ENCODE measurements at places on chromosomes 6 and 20. TPM values are rescaled to one million over a fixed set of nuclear protein-coding genes. Genes with fewer than 3 reads are reported as not detected.

DNA sequence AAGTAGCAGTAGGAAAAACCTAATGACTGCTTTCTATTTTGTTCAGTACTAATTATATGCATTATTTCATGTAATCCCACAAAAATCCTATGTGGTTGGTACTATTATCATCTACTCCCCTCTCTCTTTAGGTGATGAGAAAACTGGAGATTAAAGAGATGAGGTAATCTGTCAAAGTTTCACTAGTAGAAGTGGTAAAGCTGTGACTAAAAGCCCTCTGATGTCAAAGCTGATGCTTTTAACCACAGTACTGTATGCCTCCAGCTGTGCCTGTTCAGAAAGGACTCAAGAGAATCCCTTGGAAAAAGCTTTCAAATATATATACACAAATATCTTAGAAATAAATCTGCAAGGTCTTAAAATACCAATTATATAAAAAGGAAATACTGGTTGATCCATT, 38.0 kb downstream of the PHIP start:
- DNase-seq, result no peak

GRCh38 chr20:19083136-19083621, 129.3 kb upstream of the SLC24A3 start:
- DNase-seq, result no peak

- no peak for DNase-seq
These were observed 18.0 kb downstream of the AIG1 start for GRCh38 chr6:143078468-143079324.

GRCh38 chr6:162068340-162068739, 659.2 kb downstream of the PRKN start:
- no peak for DNase-seq

DNA sequence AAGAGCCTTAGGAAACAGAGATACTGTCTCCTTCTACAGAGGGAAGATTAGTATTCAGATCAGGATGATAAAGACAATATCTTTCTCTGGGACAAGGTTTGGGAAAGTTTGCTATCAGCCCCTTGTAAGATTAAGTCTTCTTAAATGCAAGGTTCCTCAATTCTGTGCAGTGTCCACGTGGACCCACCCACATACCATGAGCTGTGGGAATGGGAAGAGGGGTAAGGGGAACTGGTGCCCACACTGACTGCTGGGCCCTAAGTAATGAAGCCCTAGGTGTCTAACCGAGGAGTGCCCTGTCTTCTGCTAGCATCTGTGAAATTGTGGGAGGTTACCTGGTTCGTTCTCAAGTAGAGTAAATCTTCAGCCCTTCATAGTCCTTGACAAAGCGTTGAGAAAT, 5.8 kb upstream of the SSTR4 start:
- no peak for DNase-seq

DNA sequence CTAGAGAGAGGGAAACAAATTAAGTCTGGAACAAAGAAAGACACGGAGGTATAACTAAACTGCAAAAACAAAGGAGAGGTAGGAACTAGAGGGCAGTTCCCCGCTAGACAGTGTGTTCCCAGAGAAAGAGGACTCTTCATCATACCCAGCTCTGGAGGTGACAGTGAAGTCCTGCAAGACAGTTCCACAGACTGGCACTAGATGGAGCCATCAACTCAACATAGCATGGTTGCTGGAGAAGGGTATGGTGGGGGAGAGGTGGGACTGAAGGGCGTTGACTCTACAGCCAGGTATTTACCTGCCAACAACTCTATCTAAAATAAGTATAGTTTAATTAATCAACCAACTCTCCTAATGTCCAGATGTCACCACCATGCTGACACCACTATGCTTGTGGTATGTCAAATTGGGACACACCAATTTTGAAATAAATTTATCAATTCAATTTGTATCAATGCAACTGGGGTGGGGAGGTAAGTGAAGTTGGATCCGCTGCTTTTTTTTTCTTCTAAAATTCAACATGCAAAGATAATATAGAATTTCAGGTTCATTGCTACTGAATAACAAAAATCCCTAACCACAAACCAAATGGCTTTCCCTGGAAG, 9.7 kb downstream of the BACH2 start:
- DNase-seq, result no peak

DNA sequence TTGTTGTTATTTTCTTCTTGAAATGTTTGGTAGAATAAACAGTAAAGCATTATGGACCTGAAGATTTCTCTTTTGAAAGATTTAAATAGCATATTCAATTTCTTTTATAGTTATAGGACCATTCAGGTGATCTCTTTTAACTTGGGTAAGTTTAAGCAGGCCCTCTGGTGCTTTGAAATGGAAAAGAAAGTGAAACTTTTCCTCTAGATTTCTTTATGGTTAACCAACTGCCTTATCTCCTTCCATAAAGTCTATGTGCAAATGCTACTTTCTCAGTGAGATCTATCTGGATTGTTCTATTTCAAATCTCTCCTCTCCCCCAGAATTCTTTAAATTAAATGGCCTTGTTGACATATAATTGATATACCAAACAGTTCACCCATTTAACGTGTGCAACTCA, 54.0 kb downstream of the PHACTR2 start:
- no peak for DNase-seq

GRCh38 chr20:63023936-63024571, 17.3 kb upstream of the BHLHE23 start:
- DNase-seq, result no peak

GRCh38 chr6:32844839-32845383, 1.1 kb upstream of the PSMB8 start:
- DNase-seq, result no peak

DNA sequence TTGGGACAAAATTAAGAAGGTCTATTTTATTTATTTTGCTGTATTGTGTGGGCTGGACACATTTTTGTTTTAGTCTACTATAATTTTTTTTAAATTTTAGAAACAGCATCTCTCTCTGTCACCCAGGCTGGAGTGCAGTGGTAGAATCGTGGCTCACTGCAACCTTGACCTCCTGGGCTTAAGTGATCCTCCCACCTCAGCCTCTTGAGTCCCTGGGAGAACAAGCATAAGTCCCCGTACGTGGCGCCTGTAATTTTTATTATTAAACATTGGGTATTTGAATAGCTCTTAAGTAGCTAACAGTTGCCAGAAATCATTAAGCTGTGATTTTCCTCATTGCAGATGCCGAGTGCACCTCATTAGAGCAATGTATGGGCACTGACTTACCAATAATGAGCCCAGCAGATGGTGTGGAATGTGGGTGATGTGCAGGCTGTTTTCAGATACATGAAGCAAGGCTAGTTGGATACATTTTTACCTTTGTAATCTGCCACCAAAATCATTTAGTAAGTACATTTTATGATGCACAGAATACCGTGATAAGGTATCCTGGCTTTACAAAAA, 10.3 kb upstream of the MAS1 start:
- no peak for DNase-seq

DNA sequence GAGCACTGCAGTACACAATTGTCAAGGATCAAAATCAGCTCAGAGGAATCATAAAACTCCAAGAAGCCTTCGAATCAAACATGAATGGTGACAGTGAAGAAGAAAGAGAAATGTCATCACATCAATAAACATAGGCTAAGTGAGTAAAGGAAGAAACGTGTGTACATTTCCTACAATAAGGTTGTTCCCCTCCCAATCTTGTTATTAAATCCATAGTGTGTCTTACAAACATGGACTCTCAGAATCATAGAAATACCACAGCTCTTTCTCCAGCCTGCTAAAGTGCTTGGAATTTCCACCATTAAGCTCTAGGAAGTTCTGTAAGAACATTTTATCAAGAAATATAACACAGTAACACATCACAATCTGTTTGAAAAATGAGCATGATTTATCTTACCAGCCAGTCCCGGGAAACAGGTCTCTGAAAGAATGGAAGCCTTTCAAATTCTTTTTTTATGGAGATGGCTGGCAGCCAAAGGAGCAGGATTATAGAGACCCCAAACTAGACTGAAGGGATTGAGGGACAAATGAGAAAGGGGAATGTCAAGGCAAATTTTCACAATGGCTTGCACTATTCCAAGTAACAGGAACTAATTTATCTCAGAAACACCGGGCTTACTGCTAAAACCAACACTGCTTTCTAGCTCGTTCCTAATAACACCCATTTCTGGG, 4.5 kb upstream of the TNFAIP3 start:
- no peak for DNase-seq

GRCh38 chr6:170058878-170059485, 231.9 kb downstream of the DLL1 start:
- no peak for DNase-seq

GRCh38 chr6:124033501-124033900, 229.8 kb downstream of the NKAIN2 start:
- no peak for DNase-seq

GRCh38 chr20:46816886-46817638, 77.6 kb upstream of the EYA2 start:
- no peak for DNase-seq

OLIG3 gene
- polyA plus RNA-seq, result not detected

SLC22A1 gene
- polyA plus RNA-seq, result 0.53 TPM

UBD gene
- polyA plus RNA-seq, result 1.4 TPM

Measured in left renal cortex interstitium (tissue), 4 donors.